Adrenal gland (tissue), 19 donors: ENCODE measurements at places on chromosomes 5 and 9. TPM values are rescaled to one million over a fixed set of nuclear protein-coding genes. Genes with fewer than 3 reads are reported as not detected.

CTNND2 gene
- polyA plus RNA-seq: 1.8 TPM

SLC36A2 gene
- polyA plus RNA-seq: 0.07 TPM

MYOT gene
- 3.7 TPM for polyA plus RNA-seq

DIMT1 gene
- 10.4 TPM for polyA plus RNA-seq

NR2F1-AS1 gene
- 62.1 TPM for polyA plus RNA-seq

OR5C1 gene
- not detected for polyA plus RNA-seq

TMEM215 gene
- polyA plus RNA-seq: not detected

CORO2A gene
- polyA plus RNA-seq: 1.6 TPM

ADAMTS12 gene
- 9.0 TPM for polyA plus RNA-seq

HEMGN gene
- polyA plus RNA-seq: not detected

ADAMTS2 gene
- polyA plus RNA-seq: 17.9 TPM

HIGD2A gene
- 244 TPM for polyA plus RNA-seq

SPINK13 gene
- 5.7 TPM for polyA plus RNA-seq

ORM1 gene
- 14.3 TPM for polyA plus RNA-seq

GLDC gene
- 0.27 TPM for polyA plus RNA-seq

SLC6A18 gene
- not detected for polyA plus RNA-seq

TRIM32 gene
- polyA plus RNA-seq: 14.6 TPM

GLT6D1 gene
- polyA plus RNA-seq: not detected

GPR150 gene
- 0.11 TPM for polyA plus RNA-seq
